ENCODE measurements at places on chromosomes 3 and 15. TPM values are rescaled to one million over a fixed set of nuclear protein-coding genes. Genes with fewer than 3 reads are reported as not detected.

GRCh38 chr3:102081572-102082289 is 232.4 kb downstream of the NFKBIZ start:
- DNase-seq = no peak

DNA sequence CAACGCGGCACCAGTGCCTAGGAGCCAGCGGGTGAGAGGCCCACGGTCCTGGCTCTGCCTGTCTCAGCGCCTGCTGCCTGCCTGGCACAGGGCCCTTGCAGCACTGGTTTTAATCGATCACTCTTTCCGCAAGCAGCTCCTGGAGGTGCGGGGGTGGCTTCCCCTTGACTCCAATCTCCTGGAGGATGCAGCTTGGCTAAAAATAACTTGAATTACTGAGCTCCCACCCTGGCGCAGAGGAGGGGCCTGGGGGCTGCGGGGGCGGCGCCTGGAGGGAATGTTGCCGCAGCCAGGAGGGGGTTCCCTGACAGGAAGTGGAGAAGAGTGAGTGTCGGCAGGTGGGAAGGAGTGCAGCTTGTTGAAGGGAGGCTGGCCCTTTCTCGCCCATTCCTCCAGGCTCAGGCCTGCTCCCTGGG is 9.9 kb upstream of the RPL29 start:
- DNase-seq = peak; percentile 71

- no peak for DNase-seq
These were observed 29.1 kb upstream of the MAN2C1 start for GRCh38 chr15:75397494-75397893.

- no peak for DNase-seq
These were observed 12.6 kb downstream of the FAM107A start for GRCh38 chr3:58564456-58565160.

- no peak for DNase-seq
These were observed 133.3 kb upstream of the ADPGK start for GRCh38 chr15:72916897-72917296.

DNA sequence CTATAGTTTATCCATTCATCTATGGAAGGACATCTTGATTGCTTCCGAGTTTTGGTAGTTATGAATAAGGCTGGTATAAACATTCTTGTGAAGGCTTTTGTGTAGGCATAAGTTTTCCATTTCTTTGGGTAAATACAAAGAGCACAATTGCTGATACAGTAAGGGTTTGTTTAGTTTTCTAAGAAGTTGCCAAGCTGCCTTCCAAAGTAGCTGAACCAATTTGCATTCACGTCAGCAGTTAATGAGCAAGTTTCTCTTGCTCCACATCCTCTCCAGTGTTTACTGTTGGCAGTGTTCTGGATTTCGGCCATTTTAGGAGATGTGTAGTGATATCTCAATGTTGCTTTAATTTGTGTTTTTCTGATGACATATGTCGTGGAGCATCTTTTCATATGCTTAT is 34.2 kb downstream of the GABRA5 start:
- DNase-seq = no peak

- DNase-seq = peak; percentile 32
These were observed 50.0 kb downstream of the RLBP1 start for GRCh38 chr15:89171136-89172072.

- no peak for DNase-seq
These were observed 87.9 kb upstream of the SLC24A5 start for GRCh38 chr15:48032911-48033310.

GRCh38 chr3:130644628-130645253 is 101.9 kb downstream of the PIK3R4 start:
- DNase-seq = no peak

- peak; percentile 49 for DNase-seq
These were observed 89.1 kb downstream of the TPRG1 start for GRCh38 chr3:189260556-189261493.

- DNase-seq = no peak
These were observed 72.3 kb downstream of the SLC12A8 start for GRCh38 chr3:125140011-125140817.

GRCh38 chr15:68924866-68925560 is 5.3 kb upstream of the SPESP1 start:
- DNase-seq = peak; percentile 73

DNA sequence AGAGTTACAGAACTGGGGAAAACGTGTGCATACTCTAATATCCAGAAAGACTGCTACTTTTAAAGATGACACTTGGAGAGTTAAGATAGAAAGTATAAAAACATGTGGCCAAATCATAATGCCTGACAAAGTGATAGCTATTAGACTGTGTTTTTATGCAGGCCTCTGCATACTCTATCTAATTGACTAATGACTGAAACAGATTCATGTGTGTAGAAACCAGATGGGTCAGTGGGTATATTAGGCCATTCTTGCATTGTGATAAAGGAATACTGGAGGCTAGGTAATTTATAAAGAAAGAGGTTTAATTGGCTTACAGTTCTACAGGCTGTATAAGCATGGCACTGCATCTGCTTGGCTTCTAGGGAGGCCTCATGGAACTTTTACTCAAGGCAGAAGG is 71.5 kb downstream of the PPM1L start:
- no peak for DNase-seq

- DNase-seq = no peak
These were observed 153.5 kb upstream of the IL12A start for GRCh38 chr3:159835126-159835525.

DNA sequence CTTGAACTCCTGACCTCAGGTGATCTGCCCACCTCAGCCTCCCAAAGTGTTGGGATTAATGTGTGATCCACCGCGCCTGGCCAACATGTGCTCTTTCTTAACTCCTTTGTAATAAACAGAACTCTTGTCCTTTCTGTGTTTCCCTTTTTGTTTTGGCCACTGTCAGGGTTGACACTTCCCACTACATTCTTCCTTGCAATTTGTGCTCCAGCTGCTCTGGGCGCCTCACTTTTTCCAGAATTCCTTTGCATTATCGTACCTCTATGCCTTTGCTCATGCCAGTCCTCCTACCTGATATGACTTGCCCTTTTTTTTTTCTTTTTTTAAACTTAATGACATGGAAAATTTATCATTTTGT is 38.8 kb upstream of the SMAD3 start:
- DNase-seq = no peak

- DNase-seq = no peak
These were observed 548 bp upstream of the BTBD1 start for GRCh38 chr15:83067638-83067962.

CYP8B1 gene
- polyA plus RNA-seq = not detected

ITIH1 gene
- polyA plus RNA-seq = 0.45 TPM

LYZL4 gene
- polyA plus RNA-seq = not detected

ADGRG7 gene
- not detected for polyA plus RNA-seq

MKRN2OS gene
- not detected for polyA plus RNA-seq

HTR3E gene
- polyA plus RNA-seq = not detected

SLC28A1 gene
- polyA plus RNA-seq = 0.02 TPM

All from ovary (tissue), 10 donors.